ENCODE measurements at places on chromosomes 11 and 22.

- DNase-seq = no peak
These were observed 1.5 kb upstream of the SLC7A4 start for GRCh38 chr22:21033895-21034294.

DNA sequence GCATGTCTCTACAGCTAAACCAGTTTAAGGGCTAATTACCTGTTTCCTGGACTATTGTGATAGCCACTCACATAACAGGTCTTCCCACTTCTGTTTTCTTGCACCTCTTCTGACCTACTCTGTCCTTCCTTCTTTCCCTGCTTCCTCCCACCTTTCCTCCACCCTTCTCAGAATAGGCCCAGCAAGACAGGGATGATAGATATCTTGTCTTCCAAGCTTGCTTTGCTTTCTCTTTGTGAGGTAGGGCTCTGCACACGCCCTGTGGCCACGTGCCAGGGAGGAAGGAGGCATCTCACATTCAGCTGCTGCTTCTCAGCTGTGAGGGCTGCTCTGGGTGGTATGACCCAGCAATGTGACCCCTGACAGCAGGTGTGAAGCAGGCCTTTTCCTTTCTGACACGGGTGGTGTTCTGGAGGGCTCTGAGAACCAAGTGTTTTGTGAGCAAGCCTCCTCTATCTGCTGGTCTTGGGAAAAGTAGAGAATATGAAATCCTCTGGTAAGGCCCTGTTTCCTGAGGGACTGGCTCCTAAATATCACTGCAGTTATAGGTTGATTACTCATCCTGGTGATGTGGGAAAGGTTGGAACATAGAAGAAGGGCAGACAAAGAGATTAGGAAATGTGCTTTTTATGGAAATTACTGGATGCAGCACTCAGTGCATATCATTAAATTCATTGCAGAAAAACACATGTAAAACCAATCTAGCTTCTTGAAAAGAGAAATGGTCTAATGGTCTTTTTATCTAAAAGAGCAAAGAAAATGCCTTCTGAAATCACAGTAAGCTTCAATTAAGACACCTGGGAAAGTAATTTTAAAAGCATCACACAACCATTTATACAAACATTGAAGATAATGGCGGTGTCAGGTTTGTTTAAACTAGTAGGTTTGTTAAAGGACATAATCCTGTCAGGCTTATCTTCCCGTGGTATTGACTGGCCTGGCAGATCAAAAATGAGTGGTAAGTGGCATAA is 8.5 kb downstream of the AMOTL1 start:
- DNase-seq = no peak

GRCh38 chr22:22939588-22940368 is 52.2 kb downstream of the IGLL5 start:
- no peak for DNase-seq

DNA sequence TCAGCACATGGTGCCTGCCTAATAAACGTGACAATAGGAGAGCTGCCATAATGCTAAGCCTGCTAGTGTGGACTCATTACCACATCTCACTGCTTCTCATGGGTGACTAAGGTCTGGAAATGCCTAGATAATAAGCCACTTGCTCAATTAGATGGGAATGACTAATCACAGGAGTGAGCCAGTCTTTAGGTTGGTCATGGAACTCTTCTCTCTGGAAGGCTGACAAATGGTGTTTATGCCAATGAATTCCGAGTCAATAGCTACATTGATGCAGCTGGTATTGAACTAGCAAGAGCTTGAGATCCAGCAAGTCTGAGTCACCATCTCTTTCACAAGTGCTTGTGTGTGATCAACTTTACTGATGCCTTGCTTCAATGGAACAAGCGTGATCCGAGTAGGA is 334.9 kb downstream of the OPCML start:
- no peak for DNase-seq

GRCh38 chr11:46315783-46316563 is 31.3 kb upstream of the DGKZ start:
- no peak for DNase-seq
